ENCODE measurements at places on chromosomes 3 and 15.

DNA sequence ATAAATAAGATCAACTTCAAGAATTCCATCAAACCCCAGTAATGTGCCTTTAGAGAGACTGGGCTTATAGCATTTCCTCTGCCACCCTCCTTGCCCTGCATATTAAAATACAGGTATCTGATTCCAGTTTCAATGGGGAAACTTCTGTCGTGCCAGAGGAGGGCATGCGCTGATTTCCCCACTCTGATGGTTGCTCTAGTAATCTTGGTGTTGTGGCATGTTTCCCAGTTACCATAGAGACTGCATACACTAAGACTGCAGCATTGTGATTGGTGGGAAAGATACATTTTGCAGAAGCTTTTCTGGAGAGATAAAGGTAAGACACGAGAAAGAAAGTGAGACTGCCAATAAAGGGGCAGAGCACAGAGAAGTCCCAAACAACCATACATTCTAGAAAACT lies 225.6 kb downstream of the TIGIT start:
- no peak for DNase-seq

- peak; percentile 47 for DNase-seq
Observed at GRCh38 chr3:124700880-124701684, 29.2 kb upstream of the UMPS start.

GRCh38 chr3:52433996-52434479 lies 10.9 kb downstream of the SEMA3G start:
- no peak for DNase-seq

DNA sequence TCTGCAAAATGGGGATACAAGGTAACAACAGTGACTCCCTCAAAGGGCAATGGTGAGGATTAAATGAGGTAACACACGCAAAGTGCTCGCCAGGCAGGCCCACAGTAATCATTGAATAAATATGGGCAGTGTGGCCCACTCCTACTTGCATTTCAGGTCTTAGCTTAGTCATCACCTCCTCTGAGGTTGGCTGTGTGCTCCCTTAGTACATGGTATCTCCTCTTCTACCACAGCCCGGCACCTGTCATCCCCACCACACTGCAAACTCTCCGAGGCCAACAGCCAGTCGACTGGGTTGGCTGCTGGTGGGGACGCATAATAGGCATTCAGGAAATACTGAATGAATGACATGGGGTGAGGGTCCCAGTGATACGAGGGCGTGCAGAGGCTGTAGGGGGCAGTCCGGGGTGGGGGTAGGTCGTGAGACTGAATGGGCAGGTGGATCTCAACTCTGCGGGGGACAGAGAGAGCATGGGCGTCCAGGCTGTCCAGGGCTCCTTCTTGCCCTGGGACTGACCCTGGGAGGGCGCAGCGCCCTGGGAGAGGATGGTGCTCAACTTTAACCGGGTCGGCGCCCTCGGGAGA lies 375 bp upstream of the MYZAP start:
- DNase-seq: no peak

GRCh38 chr3:176969506-176969905 lies 227.8 kb downstream of the TBL1XR1 start:
- no peak for DNase-seq

GRCh38 chr3:32095431-32095830 lies 11.0 kb upstream of the GPD1L start:
- no peak for DNase-seq

DNA sequence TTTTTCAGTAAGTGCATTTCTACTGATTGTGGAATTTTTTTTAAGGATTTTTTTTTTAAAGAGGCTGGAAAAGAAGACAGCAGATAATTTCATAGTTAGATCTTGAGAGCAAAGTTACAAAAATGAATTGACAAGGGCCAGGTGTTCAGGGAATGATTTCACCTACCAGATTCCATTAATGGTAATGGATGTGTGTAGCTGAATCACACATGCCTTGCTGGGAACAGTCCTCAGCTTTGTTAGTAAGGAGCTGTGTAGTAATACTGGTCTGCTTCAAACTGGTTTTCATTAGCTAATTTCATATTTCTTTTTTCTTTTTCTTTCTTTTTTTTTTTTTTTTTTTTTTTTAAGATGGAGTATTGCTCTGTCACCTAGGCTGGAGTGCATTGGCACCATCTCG lies 16.0 kb downstream of the NR1D2 start:
- DNase-seq: no peak

GRCh38 chr3:57706462-57706861 lies 13.6 kb upstream of the DENND6A start:
- DNase-seq: no peak

DNA sequence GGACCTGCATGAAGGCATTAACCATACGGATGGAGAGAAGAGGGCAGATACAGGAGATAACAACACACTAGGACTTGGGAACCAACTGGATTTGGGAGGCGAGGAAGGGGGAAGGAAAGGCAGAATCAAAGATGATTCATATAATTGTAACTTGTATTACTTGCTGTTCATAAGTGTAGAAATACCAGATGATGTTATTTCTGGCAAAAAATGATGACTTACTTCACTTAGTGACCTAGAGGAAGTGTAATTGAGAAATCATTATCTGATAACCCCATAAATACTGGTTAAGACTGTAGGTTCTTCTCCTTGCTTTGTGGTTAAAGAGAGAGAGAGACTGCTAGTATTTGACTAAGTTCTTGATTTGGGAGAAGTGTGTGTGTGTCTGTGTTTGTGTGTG lies 50.5 kb upstream of the GK5 start:
- DNase-seq: peak; percentile 6

- no peak for DNase-seq
Observed at GRCh38 chr3:135997554-135998320, 32.2 kb downstream of the PPP2R3A start.

DNA sequence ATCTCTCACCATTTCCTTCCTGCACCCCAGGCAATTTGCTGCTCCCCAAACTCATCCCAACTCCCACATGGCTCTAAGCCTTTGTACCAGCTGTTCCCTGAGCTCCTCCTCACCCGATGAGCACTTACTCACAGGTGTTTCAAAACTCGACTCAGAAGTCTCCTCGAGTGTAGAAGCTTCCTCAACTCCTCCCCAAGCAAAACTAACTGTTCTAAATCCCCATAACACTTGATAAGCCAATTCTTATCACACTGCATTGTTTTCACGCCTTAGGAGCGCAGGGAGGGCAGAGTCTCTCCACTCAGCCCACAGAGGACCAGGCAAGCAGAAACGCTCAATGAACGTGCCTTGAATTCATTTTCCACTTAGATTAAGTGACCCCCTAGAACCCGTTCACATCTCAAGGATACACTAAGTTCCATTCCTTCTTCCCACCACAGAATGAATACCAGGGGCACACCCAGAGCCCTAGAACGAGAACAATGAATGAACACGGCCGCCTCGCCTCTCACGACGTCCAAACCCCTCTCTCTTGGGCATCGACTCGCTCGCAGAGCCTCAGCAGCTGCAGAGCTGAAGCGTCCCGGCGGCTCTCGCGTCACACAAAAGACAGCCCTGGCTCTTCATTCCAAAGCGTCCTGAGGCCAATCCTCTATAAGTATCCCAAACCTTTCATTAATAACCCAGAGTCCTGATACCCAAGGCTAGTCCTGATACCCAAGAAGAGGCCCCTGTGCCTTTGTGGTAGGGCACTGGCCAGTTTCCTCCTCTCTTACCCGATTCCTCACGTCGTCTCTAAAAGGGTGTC lies 1.1 kb downstream of the RAF1 start:
- DNase-seq: no peak

GRCh38 chr15:85108136-85108535 lies 126.5 kb downstream of the PDE8A start:
- no peak for DNase-seq

DNA sequence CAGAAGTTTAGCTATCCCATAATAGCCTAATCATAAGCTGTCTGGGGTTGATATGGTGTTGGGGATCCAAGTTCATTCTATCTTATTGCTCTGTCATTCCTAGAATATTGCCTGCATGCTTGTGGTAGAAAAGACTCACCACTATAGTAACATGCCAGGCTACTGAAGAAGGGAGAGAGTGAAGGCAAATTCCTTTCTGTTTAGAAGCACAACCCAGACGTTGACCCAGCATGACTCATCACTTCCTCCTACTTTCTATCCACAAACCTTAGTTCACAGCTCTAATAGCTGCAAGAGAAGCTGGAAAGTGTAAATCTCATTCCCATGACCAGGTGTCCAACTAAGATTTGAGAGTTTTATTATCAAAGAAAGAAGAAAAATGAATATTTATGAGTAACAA lies 57.8 kb upstream of the NMD3 start:
- peak; percentile 57 for DNase-seq

GRCh38 chr15:90187257-90187868 lies 13.8 kb upstream of the SEMA4B start:
- no peak for DNase-seq

DNA sequence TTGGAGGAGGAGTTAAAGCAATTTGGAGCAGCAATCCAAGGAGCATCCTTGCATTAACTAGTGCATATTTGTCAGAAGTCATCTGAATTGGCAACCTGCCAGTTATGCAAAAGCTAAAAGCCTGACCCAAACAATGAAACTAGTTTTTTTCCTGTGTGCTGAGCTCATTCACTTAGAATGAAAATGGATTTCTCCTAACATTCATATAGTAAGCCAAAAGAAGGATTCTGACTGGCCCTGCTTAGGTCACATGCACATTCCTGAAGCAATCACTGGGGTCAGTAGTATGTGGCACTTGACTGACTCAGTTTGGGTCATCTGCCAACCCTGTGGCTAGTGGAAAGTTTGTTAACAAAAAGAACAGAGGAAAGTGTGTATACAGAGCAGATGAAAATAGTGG lies 30.5 kb downstream of the OXSM start:
- peak; percentile 5 for DNase-seq

GRCh38 chr3:52403955-52404354 lies 40.9 kb downstream of the SEMA3G start:
- DNase-seq: no peak

DNA sequence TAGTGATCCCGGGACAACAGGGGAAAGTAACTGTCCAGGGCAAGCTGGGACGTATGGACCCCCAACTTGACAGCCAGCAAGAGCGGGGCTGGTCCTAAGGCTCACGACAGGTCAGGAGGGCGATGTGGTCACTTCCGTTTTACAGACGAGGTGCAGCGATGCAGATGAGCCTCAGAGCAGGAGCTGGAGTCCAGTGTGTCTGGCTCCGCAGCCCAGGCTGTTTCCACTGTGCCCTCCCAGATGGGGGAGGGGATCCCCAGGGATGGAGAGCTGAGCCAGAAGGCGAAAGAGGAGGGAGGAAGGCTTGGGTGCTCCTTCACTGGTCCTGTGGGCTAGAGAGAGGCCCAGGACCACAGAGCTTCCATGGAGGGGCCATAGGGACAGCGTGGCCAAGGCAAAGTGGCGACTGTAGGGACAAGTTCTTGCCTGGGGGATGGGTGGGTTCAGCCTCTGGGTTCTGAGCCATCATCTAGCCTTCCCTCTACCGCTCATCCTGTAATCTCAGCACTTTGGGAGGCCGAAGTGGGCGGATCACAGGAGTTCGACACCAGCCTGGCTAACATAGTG lies 5.7 kb downstream of the SNX33 start:
- DNase-seq: no peak

- DNase-seq: no peak
Observed at GRCh38 chr3:45199837-45200648, 26.0 kb downstream of the TMEM158 start.
